ENCODE measurements at places on chromosomes 1 and 21.

DNA sequence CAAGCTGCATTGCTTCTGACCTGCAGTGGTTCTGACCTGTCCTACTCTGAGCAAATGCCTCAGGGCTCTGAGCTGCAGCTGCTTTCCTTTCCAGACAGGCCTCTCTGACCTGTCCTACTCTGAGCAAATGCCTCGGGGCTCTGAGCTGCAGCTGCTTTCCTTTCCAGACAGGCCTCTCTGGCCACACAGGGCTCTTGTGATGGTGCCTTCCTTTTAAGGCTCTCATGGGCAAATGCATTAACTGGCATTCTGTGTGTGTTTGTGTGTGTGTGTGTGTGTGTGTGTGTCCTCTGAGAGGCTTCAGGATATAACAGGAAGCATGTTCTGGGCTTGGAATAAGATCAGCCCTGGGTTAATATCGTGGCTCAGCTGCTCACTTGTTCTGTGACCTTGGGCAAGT lies 131.3 kb downstream of the NTPCR start:
- no peak for DNase-seq

- DNase-seq = no peak
Observed at GRCh38 chr1:241799416-241799815, 48.6 kb upstream of the EXO1 start.

DNA sequence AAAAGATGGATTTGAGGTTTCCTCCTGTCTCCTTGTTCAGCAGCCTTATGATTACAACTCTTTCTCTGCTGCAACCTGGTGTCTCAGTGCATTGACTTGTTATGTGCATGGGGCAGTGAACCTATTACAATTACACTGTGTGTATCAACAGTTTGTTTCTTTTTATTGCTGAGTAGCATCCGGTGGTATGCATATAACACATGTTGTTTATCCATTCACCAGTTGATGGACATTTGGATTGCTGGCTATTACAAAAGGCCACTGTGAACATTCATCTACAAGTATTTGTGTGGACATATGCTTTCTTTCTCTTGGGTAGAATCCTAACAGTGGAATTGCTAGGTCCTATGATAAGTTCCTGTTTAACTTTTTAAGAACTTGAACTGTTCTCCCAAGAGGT lies 65.9 kb downstream of the FMO4 start:
- no peak for DNase-seq

DNA sequence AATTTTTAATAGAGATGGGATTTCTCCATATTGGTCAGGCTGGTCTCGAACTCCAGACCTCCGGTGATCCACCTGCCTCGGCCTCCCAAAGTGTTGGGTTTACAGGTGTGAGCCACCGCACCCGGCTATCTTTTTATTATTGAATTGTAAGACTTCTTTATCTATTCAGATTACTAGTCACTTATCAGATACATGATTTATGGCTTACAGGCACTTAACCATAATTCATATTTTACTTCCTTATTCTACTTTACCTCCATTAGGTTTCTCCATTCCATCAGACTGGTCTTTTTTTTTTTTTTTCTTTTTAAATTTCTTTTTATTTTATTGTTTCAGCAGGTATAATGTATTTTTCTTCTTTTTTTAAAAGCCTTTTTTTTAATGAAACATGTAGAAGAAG lies 4.4 kb downstream of the TMEM183A start:
- DNase-seq = no peak

DNA sequence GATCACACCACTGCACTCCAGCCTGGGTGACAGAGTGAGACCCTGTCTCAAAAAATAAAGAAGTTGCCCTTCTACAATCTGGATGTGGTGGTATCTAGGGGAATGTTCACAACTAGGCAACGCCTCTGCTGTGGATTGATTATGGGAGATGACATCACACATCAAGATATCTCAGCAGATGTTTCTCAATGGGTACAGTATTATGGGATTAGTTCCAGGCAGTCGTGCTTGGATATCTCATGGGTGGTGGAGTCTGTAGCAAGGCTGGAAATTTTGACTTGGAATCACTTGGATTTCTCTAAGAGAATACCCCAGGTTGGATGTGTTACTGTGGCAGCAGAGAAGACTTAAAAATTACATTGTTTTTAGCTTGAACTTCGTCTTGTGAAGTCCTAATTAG lies 7.7 kb downstream of the IFNAR2 start:
- no peak for DNase-seq

- no peak for DNase-seq
Observed at GRCh38 chr1:114150016-114150415, 3.7 kb downstream of the SYT6 start.

DNA sequence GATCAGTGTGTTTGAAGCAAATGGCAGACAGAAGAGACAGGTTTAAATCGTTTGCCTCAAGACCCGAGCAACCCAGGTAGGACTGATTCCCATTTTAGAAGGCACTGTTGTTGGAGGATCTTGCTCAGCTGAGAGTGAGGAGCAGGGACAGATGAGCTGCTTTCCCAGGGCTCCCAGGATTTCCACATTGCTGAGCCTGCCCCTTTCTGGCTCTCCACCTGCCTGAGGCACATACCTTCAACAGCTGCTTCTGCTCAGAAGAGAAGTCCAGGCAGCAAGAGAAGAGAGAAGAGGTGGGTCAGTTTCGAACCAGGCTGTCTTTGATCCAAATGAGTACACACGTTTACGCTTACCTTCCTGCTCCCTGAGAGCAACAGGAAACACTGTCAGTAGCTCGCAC lies 5.7 kb downstream of the TNNT2 start:
- DNase-seq = no peak

GRCh38 chr1:205972491-205973168 lies 29.4 kb upstream of the SLC26A9 start:
- no peak for DNase-seq

DNA sequence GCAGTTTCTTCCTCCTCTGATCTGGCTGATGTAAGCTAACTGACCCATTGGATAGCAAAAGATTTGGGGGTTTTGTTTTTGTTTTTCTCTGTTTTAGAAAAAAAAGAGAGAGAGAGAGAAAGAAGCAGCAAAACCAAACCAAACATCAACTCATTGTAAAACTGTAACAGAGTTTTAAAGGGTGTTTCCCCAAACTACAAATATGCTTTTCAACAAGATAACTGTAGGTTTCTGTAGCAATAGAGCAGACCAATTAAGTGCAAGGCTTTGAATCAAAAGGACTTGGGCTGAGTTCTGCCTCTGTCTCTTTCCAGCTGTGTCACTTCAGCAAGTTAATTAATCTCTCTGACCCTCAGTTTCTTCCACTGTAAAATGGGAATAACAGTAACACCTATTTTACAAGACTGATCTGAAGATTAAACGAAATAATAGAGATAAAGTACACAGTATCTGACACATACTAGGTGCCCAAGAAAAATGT lies 44.5 kb downstream of the RRAGC start:
- no peak for DNase-seq

GRCh38 chr21:29436143-29436542 lies 137.4 kb downstream of the BACH1 start:
- DNase-seq = peak; percentile 54

DNA sequence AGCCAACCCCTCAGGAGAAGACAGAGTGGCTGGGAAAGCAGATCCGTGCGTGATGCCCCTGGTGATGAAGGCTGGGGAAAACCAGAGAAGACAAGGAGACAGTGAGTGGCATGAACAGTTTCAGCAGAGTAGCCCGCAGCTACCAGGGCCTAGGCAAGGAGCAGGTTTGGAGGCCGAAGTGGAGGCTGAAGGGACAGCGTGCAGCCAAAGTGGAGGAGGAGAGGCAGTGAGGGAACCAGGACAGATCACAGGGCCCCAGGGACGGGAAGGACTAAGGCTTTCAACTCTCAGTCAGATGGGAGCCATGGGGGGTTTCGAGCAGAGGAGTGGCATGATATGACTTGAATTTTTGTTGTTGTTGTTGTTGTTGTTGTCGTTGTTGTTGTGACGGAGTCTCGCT lies 59.9 kb upstream of the SELENON start:
- no peak for DNase-seq

- DNase-seq = no peak
Observed at GRCh38 chr1:222815440-222815765, 564 bp downstream of the DISP1 start.

Measured in activated CD4-positive, alpha-beta T cell treated with anti-CD3 and anti-CD28 coated beads for 4 hours (primary cell).